Esophagus muscularis mucosa (tissue), 4 donors: ENCODE measurements at places on chromosomes 7 and 10.

GRCh38 chr10:96930469-96930868 lies 98.4 kb downstream of the LCOR start:
- DNase-seq: no peak

- no peak for DNase-seq
Measured at GRCh38 chr10:103829838-103830465, 25.4 kb downstream of the SH3PXD2A start.

DNA sequence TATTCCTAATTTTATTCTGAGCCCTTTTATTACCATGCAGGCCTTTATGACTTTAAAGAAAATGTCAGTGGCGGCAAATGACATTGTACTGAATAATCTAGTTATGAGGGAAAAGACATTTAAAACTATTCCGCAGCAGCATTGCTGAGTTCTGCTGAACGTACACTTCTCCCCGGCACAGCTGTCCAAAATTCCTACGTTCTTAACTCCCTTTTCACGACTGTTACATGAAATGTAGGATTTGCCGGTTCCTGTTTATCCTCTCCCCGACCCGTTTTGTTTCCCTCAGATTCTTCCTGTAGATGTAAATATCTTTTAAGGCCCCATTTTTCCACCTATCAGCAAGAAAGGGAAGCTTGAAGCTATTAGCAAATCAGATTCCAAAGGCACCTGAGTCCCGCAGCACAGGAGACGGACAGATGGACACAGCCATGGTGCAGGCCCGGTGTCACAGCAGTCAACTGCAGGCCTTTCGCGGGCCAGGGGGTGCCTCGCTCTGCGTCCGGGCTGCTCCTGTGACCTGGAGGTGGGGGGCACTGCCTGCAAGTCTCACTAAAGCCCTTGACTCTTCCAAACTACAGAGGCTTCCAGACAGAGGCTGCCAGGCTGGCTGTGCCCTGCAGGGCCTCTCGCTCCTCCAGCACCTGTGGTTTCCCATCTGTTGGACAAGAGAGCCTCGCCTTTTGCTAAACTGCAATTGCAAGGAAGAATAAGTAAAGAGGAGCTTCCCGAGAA lies 485.0 kb upstream of the MGMT start:
- DNase-seq: no peak

DNA sequence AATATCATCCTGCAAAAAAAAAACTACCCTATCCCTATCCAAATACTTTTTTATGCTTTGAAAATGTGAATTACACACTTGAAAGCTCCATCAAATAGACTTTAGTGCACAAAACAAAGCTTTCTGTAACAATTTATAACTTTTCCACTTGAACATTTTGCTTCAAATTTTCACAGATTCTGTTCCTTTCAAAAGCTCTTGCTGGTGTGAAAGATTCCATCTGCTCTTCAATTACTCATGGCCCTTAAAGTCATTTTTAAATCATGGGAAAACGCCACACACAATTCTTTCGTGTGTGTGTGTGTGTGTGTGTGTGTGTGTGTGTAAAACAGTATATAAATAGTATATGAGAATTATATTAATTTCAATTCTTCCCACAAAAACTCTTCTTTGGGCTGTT lies 167.5 kb downstream of the PRPF18 start:
- no peak for DNase-seq

DNA sequence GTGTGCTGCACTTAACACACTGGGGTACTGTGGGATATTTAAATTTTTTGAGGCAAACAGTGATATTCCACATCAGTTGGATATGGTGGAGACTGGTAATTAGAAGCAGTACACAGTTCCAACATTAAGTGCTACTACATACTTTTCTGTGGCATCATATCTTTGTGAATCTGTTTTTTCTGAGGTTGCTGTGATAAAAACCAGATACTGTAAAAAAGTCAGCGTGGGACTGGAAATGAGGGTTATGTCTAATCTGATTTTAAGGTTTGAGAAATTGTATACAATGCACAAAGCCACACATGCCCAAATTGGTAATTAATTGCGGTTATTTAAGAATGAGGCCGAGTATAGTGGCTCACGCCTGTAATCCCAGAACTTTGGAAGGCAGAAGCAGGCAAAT lies 41.2 kb downstream of the TBC1D12 start:
- DNase-seq: no peak

GRCh38 chr7:26705567-26705966 lies 158.8 kb downstream of the SKAP2 start:
- no peak for DNase-seq
